ENCODE measurements at places on chromosomes 7 and 10.
A peak's percentile ranks its signal among the peaks of the same experiment; 100 is the strongest.

DNA sequence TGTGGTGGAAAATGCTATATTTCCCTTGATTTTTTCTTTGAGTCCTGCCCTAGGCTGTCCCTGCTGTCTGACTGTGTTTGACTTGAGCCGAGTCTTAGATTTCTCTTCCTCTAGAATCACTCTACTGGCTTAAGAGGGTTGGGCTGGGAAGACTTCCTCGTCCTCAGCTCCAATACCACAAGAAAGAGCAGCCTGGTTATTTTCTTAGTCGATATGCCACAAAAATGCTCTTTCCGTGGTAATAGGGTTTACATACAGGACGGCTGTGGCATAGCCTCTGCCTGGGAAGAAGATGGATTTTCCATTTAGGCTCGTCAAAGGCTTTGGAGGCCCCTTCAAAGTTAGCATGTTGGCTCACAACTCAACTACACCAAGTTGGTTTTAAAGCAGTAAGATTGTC is 212.0 kb upstream of the IGFBP3 start:
- no peak for DNase-seq

DNA sequence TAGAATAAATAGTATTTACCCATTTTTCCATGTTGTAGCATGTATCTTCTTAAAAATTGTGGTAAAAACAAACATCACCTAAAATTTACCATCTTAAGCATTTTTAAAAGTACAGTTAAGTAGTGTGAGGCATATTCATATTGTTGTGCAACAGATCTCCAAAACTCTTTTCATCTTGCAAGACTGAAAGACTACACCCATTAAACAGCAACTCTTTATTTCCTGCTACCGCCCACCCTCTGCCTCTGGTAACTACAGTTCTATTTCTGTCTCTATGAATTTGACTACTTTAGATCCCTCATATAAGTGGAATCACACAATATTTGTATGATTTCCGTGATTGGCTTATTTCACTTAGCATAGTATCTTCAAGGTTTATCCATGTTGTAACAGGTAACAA is 40.0 kb upstream of the AGBL3 start:
- no peak for DNase-seq

- no peak for DNase-seq
Observed at GRCh38 chr7:77575187-77575586, 38.1 kb downstream of the PTPN12 start.

DNA sequence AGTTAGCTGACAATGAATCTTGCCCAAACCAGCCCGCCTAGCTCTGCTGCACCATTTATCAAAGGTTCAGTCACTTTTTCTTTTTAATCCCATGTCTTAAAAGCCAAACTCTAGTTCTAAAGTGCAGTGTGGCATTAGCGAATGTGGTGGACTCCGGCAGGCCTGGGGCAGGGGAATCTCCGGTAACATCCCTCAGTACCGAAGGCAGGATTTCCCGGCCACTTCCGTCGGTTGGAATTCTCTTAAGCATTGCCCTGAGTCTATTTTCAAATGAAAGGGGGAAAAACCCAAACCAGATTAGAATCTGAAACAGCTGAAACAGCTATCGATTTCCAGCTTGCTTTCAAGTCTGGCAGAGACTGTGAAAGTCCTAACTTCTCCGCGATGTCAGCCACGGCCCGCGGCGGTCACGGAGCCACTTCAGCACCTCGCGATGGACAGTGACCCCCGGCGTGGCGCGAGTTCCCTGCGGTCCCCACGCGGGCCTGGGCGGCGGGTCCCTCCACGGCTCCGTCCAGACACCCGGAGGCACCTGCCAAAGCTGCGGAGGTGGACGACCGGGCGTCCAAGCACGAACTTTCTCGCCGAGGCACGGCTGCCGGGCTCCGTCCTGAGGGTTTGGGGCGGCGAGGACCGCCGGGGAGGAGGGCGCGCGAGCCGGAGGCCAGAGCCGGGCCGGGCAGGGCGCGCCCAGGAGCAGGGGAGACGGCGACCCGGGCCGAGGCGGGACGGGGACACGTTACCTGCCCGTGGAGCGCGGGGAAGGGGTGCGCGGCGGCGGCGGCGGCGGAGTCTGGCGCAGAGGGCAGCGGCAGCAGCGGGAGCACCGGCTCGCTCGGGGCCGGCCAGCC is 745 bp downstream of the TCERG1L start:
- no peak for DNase-seq

GRCh38 chr7:143172354-143172753 is 10.9 kb upstream of the TAS2R39 start:
- DNase-seq, result no peak

DNA sequence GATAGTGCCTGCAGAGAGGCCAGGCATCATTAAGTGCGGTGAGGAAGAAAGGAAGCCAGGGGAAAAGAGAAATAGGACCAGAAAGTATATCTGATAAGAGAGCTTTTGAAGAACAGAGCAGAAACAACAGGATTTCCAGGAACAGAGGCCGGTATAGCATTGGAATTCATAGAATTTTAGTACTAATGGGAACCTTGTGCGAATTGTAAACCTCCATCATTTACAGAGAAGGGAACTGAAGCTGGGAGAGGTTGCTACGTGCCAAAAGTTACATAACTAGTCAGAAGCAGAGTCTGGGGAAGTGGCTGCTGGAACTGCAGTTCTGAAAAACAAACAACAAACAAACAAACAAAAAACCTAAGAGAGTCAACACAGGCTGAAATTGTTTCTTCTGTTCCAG is 5.4 kb upstream of the ZMYND11 start:
- no peak for DNase-seq

DNA sequence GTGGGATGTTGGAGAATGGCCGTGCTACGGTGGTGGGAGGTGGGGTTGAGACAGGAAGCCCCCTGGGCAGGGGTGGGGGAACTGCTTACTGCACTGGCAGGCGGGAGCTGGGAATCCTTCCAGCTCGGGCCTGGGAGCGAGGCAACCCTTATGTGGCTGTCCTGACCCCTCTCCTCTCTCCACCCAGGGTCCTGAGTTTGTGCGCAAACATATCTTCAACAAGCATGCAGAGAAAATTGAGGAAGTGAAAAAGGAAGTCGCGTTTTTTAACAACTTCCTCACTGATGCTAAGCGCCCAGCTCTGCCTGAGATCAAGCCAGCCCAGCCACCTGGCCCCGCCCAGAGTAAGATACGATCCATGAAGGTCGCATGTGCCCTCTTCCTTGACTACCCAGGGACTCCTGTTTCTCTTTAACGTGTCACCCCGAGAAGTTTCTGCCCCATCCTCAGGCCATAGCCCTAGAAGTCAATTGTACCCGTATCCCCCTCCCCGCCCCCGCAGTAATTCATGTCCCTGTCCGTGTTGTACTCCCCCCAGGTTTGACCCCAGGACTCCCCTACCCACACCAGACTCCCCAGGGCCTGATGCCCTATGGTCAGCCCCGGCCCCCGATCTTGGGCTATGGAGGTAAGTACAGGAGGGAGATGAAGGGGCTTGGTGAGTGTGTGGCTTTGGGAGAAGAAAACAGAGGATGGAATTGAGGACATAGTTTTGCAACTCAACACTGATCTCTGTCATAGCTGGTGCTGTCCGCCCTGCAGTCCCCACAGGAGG is 1.8 kb downstream of the UFSP1 start:
- DNase-seq, result no peak

GRCh38 chr10:72260976-72261783 is 12.5 kb upstream of the DDIT4 start:
- DNase-seq, result peak; percentile 40

- DNase-seq, result no peak
Observed at GRCh38 chr10:78691301-78692030, 377.3 kb upstream of the ZMIZ1 start.

- no peak for DNase-seq
Observed at GRCh38 chr10:12508165-12508564, 158.8 kb downstream of the CAMK1D start.

- DNase-seq, result no peak
Observed at GRCh38 chr7:19957664-19958063, 184.2 kb upstream of the TMEM196 start.

DNA sequence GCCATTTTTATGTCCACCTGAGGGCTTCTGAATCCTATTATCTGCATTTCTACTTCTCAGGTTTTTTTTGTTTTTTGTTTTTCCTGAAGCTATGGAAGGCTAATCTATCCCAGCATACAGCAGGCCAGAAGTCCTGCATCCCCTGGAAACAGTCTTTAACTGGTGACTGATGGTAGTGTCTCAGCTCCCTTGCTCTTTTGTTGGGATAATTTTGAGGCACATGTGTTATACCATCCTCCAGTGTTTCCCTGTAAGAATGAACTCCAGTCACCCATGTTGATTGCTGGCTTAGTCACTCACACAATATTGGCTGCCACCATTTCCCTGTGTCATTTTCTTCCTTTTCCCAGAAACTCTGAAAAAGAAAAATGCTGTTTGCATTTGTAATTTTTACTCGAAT is 1094.0 kb upstream of the LRRN3 start:
- no peak for DNase-seq

DNA sequence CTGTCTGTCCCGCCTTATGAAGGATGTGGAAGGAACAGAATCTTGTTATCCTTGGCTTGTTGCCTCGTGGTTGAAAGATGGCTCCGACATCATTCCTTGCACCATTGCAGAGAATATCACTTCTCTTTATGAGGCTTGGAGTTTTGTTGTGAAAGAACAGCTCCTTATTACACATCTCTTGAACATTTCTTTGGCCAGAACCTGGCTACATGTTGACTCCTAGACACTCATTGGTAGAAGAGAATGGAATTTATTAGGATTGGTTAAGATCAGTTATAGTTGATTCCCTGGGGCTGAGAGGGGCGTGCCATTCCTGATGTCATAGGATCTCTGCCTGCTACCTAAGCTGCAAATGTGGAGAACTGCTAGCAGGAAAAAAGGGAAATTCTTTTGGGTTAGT is 180.5 kb upstream of the CTBP2 start:
- no peak for DNase-seq

- no peak for DNase-seq
Observed at GRCh38 chr7:92850516-92850915, 14.1 kb upstream of the CDK6 start.

DNA sequence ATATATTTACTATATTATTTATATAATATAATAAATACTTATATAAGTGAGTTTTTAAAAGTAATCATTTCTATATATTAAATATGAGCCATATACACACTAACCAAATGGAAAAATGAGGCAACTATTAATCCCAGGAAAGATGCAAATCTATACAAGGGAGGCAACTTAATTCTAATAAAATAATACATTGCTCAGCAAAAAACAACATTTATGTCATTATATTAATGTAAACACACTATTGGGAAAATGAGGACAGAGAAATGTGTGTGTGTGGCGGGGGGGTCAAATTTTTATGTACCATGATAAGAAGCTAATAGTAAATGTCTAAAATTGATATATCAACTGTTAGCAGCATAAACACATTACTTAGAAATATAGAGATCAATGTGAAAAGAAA is 23.3 kb upstream of the DGKI start:
- DNase-seq, result no peak

DNA sequence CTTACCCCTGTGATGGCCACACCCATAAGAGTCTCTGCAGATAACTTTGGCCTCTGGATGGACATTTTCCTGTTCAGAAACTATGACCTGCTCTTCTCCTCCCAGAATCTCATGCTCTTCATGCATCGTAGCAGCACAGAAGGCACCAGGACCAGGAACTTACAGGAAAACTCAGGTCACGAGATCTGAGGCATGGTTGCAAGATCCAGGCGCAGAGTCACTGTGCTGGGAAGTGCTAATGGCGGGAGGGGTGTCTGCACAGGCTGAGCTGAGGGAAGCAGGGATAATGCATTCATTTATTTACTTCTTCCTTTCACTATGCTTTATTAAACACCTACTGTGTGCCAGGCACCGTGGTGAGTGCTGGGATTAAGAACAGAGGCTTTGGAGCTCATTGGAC is 48.2 kb upstream of the LOXL4 start:
- DNase-seq, result no peak

GRCh38 chr7:19269301-19269700 is 124.1 kb upstream of the FERD3L start:
- no peak for DNase-seq

DNA sequence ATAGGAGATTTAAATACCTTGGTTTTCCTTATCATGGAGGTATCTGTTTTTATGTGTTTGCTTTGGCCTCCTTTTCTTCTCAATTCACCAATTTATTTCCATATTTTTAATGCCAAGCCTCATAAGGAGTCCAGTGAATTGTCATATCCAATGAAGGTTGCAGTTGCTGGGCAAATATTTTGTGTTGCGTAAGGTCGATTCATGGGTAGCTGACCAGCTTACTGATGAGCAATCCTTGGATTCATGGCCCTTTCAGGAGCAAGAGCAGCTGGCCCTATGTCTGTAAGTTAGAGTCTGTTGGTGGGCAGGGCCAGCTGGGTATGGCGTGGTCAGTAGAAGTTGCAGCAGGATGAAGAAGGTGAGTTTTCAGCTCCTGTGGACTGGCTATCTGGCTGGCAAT is 182.9 kb downstream of the PFKFB3 start:
- DNase-seq, result no peak

- DNase-seq, result no peak
Observed at GRCh38 chr7:137882261-137882668, 35.5 kb upstream of the DGKI start.

GRCh38 chr10:57694956-57695608 is 572.6 kb downstream of the IPMK start:
- no peak for DNase-seq

Data from T-helper 1 cell (primary cell).